ENCODE measurements at places on chromosomes 3 and 15. TPM values are rescaled to one million over a fixed set of nuclear protein-coding genes. Genes with fewer than 3 reads are reported as not detected.

DNA sequence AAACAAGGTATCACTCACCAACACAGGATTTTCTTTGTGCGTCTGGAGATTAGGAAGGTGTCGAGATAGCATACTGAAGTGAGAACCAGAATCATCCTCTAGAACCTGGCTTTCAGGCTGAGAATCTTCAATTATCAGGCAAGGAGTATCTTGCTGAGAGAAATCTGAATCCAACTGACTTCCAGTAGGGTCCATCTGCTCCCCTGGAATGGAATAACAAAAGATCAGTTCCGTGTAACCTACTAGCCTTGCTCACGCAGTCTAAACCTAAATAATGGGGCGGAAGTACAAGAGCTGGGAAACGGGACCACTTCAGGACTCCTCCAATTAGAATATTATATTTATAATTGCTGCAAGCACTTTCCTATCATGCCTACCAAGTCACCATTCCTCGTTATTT is 690 bp downstream of the TP53BP1 start:
- no peak for DNase-seq

GRCh38 chr3:152021951-152022461 is 148.6 kb downstream of the SUCNR1 start:
- no peak for DNase-seq

- DNase-seq = no peak
Measured at GRCh38 chr3:46484911-46485778, 12.6 kb upstream of the RTP3 start.

- no peak for DNase-seq
Measured at GRCh38 chr15:91200101-91200754, 100.2 kb downstream of the SV2B start.

DNA sequence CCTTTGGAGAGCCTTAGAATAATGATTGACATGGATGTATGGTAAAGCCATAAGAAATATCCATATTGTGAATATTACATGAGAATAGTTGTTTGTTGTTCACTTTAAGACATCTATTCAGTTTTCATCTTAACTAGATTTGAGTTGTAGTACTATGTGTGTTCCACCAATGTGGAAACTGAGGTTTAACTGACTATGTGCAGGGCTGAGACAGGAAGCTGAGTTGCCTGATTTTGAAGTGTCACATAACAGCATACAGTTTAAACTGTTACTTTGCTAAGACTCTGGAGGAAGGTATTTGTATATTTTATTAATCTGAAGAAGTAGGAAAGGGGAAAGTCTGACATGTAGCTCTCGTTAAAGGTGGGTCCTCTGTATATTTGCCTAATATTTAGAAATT is 2.1 kb downstream of the ECT2 start:
- no peak for DNase-seq

GRCh38 chr3:140093742-140094141 is 158.8 kb downstream of the CLSTN2 start:
- DNase-seq = peak; percentile 32

- no peak for DNase-seq
Measured at GRCh38 chr3:177525987-177526712, 328.9 kb upstream of the TBL1XR1 start.

DNA sequence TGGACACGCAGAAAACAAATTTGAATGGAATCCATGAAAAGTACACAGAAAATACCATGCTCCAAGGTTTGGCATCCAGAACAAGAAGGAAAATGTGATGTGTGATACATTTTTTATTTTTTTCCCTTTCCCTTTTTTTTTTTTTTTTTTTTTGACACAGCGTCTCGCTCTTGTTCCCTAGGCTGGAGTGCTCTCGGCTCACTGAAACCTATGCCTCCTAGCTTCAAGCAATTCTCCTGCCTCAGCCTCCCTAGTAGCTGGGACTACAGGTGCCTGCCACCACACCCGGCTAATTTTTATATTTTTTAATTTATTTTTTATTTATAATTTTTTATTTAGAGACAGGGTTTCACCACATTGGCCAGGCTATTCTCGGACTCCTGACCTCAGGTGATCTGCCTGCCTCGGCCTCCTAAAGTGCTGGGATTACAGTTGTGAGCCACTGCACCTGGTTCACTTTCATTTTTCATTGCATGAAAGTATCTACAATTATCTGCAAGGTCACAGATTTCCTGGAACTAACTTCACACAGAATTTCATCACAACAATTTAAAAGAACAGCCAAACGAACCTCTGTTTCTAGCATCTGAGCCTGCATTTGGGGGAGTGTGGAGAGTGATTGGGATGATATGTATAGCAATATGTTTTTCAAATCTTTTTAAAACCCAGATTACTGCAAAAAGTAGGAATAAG is 8.3 kb downstream of the POU1F1 start:
- no peak for DNase-seq

DNA sequence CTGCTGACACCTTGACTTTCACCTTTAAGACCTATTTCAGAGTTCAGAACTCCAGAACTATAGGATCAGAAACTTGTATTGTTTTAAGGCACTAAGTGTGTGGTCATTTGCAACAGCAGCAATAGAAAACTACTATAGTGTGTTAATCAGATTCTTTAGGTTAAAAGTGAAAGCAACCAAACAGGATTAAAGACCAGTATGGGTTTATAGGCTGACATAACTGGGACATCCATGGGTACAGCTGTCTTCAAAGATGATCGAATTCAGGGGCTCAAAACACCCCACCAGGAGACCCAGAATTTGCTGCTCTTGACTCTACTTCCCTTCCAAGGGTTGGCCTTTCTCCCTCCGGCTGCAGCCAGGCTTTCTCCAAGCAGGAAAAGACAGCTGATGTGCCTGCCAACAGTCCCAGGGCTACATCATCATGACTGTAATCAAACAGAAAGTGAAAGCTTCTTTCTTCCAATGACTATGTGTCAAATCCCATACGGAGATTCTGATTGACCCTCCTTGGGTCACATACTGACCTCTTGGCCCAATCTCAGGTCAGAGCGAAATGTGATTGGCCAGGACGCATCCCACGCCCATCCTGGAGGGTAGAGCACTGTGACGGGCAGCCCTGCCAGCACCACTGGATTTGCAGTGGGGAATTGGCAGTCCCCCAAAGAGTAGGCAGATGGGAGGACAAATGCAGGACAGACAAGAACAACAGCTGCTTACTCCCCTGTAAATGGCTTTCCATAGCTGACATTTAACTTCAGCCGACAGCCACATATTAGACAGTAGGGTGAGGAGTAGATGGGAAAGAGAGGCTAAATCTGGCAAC is 51.4 kb upstream of the RNF7 start:
- peak; percentile 69 for DNase-seq

- DNase-seq = peak; percentile 57
Measured at GRCh38 chr3:86563400-86563970, 427.5 kb downstream of the VGLL3 start.

DNA sequence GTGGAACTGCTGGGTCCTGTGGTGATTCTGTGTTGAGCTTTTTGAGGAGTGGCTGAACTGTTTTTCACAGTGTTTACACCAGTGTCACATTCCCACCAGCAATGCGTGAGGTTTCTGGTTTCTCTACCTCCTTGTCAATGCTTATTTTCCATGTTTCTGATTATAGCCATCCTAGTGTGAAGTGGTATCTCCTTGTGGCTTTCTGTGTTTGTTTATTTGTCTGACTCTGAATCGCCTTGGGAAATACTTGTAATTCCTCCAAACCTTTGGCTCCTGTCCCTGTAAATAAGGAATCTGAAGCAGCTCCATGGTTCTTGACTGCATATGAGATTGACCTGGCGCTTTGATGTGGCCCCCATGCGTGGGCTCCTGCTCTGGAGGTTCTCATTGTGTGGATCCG is 20.6 kb downstream of the FAN1 start:
- DNase-seq = no peak

DNA sequence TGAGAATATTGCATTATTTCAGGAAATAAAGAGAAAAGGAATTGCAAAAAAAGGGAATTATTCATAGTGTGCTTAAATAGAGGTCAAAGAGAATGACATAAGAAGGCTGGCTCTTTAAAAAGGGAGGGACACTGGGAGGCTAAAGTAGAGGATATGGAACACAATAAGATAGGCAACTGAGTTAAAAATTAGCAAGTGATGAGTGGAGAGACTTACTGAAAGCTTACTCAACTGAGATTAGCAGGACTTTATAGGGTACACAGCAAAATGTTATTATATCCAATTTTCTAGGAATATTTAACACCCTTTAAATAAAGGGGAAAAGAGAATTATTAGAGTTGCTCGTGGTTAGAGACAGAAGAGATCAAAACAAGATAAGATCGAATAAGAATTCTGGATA is 375.2 kb downstream of the LSAMP start:
- DNase-seq = no peak

GRCh38 chr3:41690766-41691563 is 270.9 kb downstream of the ULK4 start:
- no peak for DNase-seq

DNA sequence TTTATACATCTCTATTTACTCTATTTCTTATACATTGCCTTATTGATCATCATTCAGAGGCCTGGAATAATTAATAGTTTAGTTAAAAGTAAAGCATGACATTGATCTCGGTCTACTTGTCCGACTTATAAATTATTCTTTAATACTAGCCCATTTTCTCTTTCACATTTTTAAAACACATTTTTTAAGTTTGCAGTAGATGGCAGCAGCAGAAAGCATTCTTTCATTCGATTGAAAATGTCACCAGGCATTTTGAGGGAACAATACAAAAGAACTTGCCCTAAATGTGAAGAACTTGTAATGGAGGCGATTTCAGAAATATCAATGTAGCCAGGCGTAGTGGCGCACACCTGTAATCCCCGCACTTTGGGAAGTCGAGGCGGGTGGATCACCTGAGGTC is 15.5 kb upstream of the MAP3K13 start:
- DNase-seq = no peak

- DNase-seq = no peak
Measured at GRCh38 chr3:195757438-195757770, 36.6 kb downstream of the MUC20 start.

GRCh38 chr3:122767540-122768372 is 25.9 kb downstream of the HSPBAP1 start:
- DNase-seq = no peak

Gene PLIN1
- not detected for total RNA-seq

Gene CD200R1L
- total RNA-seq = not detected

Gene GOLGA8J
- 0.16 TPM for total RNA-seq

Gene PDZRN3
- 5.2 TPM for total RNA-seq

Gene UNC13C
- not detected for total RNA-seq

Gene FMN1
- 87.0 TPM for total RNA-seq

All from SK-MEL-5 (cell line).